Amniotic stem cell (primary cell): ENCODE measurements at places on chromosomes 7 and 10.

DNA sequence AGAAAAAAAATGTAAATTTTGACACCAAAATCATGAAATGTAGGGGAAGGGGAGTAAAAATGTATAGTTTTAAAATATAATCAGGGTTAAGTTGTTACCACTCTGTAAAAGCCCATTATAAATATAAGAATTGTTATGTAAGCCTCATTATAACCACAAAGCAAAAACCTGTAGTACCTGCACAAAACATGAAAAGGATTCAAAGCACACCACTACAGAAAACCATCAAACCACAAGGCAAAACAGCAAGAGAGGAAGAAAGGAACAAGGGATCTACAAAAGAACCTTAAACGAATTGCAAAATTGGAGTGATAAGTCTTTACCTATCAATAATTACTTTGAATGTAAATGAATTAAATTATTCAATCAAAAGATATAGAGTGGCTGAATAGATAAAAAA is 41.0 kb upstream of the CDK6 start:
- DNase-seq: no peak

- DNase-seq: no peak
Measured at GRCh38 chr10:13335881-13336280, 12.2 kb downstream of the SEPHS1 start.

- no peak for DNase-seq
Measured at GRCh38 chr7:30149640-30150272, 15.0 kb downstream of the MTURN start.

GRCh38 chr7:128833148-128833945 is 3.1 kb downstream of the FLNC start:
- DNase-seq: no peak

GRCh38 chr10:105691811-105692210 is 1050.7 kb downstream of the SORCS3 start:
- no peak for DNase-seq

- DNase-seq: no peak
Measured at GRCh38 chr10:57925045-57925444, 342.6 kb downstream of the IPMK start.

- DNase-seq: no peak
Measured at GRCh38 chr7:93029056-93029455, 88.7 kb downstream of the SAMD9 start.

GRCh38 chr10:73810358-73810734 is 1.1 kb downstream of the NDST2 start:
- DNase-seq: no peak

DNA sequence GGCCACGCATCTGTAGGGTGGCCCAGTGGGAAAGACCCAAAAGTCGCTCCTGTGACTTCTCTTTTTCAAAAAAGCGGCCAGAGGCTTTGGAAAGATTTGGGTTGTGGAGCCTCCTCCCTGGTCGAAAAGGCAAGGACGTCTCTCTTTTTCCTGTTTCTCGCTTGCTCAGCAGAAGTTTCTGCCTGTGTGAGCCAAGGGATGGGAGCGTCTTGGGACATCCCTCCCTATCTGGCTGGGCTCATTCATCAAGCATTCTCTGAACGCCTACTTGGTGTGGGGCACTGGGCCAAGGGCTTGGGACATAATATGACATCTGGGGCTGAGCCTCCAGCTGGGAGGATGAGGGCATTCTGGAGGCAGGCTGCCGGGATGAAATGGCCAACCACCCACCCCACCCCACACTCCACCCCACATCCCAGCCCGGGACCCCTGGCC is 120.9 kb downstream of the C10orf105 start:
- DNase-seq: no peak

DNA sequence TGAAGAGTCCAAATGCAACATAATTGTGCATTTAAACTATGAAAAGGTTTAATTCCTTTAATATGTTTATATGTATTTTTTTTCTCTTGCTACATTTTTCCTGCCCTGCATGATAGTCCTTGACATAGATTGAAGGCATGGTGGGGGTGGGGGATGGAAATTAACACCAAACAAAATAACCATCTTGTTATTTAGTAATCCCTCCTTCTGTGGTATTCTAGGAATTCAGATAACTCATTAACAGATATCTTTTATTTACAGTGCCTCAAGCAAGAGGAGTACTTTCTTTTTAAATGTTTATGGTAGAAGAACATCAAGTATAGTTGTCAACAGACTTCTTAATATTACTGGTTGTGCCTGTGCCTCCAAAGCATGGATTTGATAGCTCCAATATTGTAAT is 337.6 kb upstream of the SEMA3A start:
- no peak for DNase-seq

DNA sequence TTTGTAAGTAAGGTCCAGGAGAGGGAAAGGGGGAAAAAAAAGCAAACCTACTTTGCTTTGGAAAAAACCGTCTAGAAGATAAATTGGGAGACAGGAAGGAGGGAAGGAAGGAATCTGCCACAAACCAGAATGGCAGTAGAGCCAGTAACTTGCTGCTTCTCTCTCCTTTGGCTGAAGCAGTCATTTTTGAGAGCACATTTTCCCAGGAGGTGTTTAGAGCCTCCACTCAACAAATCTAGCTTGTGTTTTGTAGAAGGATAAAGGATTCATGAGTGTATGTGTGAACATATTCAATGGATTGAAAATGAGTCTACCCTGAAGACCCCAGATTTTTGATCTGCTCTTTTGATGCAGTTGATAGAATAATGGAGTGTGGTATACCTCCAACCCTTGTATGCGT is 2.6 kb downstream of the NRG3 start:
- DNase-seq: no peak

- peak; percentile 68 for DNase-seq
Measured at GRCh38 chr10:31698181-31698830, 230.3 kb downstream of the ARHGAP12 start.

GRCh38 chr7:138027100-138027499 is 25.2 kb upstream of the CREB3L2 start:
- no peak for DNase-seq

DNA sequence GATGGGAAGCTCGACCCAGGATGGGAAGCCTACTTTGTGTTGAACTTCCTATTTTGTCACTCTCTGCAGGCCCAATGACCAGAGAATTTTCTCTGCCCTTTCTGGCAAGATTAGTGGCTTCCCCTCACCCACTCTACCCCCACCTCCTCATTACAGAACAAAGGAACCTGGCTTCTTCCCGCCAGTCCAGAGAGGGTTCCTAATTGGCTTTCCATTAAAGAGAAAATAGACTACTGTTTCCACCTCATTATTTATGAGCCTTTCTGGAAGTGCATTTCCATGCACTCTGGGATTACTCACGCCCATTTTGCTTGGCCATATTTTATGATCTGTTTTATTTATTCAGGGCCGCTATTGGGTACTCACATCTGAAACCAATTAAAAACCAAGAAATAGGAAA is 94.9 kb upstream of the TCF7L2 start:
- no peak for DNase-seq

DNA sequence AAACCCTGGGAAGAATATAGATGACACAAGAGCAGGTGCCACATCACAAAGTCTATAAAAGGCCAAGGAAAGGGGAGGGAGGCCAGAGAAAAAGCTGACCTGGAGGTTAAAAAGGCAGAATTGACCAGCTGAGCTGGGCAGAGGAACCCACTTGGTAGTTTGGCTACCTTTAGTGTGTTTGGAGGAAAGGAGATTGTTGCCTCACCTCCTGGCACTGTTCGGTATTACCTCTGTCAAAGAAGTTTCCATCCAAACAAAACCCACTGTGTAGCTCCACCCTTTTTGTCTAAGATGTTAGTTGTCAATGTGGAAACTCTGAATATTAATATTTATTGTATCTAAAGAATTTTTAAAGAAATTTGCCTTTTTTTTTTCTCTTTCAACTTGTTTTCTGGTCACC is 23.4 kb downstream of the ENTPD7 start:
- no peak for DNase-seq

GRCh38 chr7:18128846-18129245 is 101.2 kb upstream of the PRPS1L1 start:
- no peak for DNase-seq

GRCh38 chr7:54252256-54253035 is 289.7 kb upstream of the VSTM2A start:
- no peak for DNase-seq

GRCh38 chr10:101831169-101831811 is 12.3 kb downstream of the KCNIP2 start:
- no peak for DNase-seq

DNA sequence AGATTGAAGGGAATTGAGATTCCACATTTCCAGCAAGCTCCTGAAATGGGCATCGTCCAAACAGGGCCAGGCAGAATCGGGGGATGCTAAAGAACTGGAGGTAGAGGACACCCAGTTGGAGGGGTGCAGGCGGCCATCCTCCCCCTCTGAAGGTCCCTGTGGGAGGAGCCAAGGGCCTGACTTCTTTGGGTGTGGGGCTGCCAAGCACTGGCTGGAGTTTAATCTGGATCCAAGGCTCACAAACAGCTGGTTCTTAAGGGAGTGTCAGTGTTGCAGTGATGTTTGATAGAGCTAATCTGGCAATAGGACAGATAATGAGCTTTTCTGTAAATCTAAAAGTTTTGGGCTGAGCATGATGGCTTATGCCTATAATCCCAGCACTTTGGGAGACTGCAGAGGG is 20.8 kb downstream of the TSPAN14 start:
- DNase-seq: no peak
